CD4-positive, alpha-beta T cell treated with Interleukin-6 at 100 ng/mL for 8 hours (primary cell): ENCODE measurements at places on chromosomes 3 and 15.

DNA sequence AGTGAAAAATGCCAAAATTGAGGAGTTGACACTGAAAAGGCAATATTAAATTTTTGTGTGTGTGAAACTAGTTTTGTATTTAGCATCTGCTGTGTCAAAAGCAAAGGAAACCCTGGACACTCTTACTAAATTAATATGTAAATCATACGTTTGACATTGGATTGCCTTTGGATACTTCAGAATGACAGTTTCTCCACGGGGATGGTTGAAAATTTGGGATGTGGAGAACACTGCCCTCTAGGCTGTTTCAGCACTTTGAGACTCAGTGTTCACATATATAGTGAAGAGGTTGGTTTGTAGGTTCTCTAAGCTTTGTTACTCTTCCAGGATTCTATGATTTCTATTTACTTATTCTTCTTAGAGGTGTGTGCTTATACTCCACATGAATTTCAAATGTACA is 3.0 kb downstream of the ROBO2 start:
- DNase-seq: no peak

GRCh38 chr3:126358816-126359181 is 1.6 kb upstream of the KLF15 start:
- no peak for DNase-seq

DNA sequence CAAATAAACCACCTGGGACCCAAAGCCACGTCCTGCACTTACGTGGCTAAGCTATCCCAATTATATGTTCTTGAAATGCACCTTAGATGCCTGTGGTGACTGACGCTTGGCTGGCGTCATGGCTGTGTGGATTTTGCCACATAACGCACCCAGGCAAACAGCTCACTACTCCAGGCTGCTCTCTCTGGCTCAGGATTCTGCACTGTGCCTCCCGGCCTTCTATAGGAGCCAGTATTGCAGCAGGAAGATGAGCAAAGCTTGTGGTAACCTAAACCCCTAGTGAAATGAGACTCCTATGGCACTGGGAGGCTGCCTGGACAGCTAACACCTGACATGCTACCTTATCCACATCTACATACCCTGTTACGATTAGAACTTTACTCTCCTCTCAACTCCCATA is 179.3 kb downstream of the THRB start:
- no peak for DNase-seq

DNA sequence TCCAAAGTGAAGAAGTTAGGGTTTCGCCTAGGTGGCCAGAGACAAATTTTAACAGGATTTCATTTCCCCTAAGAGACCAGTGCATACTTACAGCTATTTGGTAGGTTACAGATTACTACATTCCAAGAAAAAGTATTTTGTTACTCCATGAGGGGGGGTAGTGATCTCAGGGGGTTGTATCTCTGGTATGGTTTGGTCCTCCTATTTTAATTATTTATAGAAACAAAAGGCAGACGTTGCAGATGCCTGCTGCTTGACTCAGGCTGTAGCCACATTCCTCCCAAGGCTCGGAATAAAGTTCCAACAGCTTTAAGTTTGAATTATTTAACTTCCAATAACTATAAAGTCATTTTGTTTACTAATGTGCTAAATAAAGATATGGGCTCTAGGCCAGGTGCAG is 1.3 kb upstream of the TRIM59 start:
- no peak for DNase-seq

DNA sequence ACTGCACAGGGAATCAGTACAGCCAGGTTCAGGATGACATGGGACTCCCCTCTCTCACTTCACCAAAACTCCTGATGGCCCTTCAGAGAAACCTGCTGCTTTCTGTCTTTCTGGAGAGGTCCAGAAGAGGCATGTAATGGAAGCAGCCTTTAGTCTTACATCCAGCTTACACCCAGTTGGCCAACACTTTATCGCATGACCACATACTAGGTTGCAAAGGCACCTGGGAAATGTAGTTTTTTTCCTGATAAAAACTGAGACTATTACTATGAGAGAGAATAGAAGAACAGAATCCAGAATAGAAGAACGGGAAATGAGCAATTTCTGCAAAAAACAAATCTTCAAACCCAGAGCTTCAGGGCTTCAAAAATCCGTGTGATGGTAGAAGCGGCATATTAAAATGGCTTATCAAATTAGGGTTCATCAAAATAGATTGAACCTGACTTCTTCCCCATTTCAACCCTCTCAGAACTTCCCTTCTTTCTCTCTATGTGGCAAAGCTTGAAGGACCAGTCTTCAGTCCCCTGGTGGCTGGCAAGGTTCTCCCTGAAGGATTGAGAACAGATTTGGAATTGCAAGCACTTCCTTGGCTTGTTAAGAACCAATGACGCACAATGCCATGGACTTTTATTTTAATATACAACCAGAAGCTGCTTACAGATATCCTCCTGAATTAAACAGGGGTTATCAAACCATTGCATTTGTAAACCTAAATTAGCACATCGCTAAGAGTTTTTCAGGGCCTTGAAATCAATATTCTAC is 34.4 kb downstream of the CORO2B start:
- DNase-seq: no peak

DNA sequence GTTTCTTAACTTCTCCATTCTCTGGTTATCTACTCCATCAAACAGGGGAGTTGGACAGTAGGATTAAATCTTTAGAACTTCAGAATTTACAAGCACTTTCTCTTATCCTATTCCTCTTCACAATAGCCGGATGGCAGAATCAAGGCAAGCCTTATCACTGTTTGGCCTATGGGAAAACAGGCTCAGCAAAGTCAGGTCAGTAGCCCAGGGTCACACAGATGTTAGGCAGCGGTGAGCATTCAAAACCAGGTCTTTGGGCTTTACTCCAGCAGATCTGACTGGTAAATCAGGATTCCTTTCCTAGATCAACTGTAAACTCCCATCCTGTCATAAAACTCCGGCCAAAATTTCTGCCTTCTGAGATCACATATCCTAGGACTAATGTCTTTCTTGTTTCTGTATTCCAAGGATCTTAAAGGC is 258.4 kb downstream of the OPA1 start:
- DNase-seq: no peak

DNA sequence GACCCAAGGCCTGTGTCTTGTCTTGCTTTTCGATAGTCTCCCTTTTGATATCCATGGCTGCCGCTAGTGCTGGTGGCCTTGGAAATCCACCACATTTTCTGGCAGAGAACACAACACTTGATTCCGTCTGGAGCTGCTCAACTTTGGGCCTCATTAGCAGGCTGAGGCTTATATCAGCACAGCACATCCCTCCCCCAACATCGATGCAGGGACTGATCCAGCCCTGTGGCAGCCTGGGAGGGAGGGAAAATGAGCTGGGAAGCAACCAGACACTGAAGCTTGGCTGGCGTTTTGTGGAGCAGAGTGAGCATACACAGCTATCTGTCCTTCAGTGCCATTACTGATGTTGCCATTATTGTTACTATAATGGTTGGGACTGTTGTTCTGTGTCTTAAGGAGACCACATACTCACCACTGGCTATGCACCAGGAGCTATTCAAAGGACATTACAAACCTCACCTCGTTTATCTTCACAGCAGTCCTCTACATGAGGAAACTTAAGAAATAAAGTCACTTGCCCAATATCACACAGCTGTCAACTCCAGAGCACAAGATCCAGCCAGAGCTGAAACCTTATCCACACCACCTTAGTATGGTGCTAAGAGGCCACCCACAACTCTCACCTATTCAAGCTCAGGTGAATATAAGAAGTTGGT is 102.9 kb downstream of the SUCLG2 start:
- no peak for DNase-seq

DNA sequence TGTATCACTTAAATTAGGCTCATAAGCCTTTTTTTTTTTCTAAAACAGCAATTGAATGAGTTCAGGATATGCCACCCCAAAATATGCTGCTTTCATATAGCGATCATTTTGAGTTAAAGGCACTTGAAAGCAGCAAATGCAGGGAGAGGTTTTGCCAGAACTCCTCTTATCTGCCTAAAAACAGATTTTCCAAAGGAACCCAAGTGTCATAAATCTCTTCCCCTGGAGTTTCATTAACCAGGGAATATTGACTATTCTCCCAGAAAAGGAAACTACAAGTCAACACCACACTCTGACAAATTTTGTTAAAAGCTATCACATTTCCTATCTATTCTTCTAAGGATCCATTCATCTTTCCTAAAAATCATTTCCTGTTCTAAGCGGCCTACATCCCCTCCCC is 11.3 kb downstream of the DNAAF4 start:
- no peak for DNase-seq

GRCh38 chr3:113495035-113495434 is 19.9 kb downstream of the SPICE1 start:
- DNase-seq: peak; percentile 35
